ENCODE measurements at places on chromosomes 12 and 14. TPM values are rescaled to one million over a fixed set of nuclear protein-coding genes. Genes with fewer than 3 reads are reported as not detected.

DNA sequence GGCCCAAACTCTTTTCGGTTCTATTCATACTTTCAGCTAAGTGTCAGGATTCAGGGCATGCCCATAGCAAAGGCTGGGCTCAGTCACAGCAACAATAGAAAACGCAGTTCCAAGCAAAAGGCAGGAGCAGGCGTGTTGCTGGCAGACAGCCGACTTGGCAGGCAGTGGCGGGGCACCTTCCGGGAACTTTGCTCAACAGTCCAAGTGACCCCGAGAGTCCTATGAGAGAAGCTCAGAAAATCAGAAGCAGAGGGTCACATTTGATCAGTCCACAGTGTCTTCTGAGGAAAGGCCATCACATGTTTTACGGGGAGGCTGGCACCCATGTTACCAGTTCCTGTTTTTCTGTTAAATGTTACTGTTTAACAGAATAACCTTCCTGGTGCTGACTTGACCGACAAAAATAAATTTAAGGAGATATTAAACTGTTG is 115.0 kb downstream of the DACT1 start:
- no peak for DNase-seq

GRCh38 chr12:94650143-94651056 is at the start of gene TMCC3:
TMCC3 (minus strand) TSS chr12:94650557; CDS start chr12:94650430, 127 bp downstream.
- peak; percentile 83 for DNase-seq

- no peak for DNase-seq
These were observed 7.0 kb downstream of the TMEM179 start for GRCh38 chr14:104597576-104597975.

The RPGRIP1 gene
- total RNA-seq, result not detected

The IL26 gene
- total RNA-seq, result not detected

- no peak for DNase-seq
These were observed 164.6 kb downstream of the SLC15A5 start for GRCh38 chr12:16112612-16113560.

- no peak for DNase-seq
These were observed 2.0 kb downstream of the ASPG start for GRCh38 chr14:104087505-104087904.

DNA sequence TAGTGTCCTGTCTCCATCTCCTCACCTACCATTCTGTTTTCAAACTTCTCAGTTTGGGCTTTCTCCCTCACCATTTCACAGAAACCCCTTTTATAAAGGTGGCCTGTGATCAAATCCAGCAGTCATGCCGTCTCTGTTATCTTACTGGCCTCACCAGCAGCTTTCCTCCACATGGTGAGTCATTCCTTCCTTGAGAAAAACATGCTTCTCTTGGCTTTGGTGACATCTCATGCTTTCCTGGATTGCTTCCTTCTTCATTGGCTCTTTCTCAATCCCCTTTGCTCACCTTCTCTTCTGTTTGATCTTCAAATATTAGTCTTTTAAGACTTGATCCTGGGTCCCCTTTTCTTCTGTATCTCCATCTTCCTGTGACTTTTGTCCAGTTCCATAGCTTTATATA is 164.9 kb downstream of the ANO4 start:
- no peak for DNase-seq

DNA sequence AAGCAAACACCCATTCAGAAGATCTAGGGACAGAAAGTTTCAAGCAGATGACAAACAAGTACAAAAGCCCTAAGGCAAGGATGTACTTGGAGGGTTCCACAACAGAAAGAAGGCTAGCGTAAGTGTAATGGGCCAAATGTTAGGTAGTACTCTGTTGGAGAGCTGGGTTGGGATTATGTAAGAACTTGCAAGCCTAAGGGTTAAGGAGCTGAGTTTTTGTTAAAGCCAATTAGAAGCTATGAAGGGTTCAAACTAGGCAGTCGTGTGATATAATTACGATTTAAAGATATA is 41.4 kb downstream of the HECTD1 start:
- no peak for DNase-seq

DNA sequence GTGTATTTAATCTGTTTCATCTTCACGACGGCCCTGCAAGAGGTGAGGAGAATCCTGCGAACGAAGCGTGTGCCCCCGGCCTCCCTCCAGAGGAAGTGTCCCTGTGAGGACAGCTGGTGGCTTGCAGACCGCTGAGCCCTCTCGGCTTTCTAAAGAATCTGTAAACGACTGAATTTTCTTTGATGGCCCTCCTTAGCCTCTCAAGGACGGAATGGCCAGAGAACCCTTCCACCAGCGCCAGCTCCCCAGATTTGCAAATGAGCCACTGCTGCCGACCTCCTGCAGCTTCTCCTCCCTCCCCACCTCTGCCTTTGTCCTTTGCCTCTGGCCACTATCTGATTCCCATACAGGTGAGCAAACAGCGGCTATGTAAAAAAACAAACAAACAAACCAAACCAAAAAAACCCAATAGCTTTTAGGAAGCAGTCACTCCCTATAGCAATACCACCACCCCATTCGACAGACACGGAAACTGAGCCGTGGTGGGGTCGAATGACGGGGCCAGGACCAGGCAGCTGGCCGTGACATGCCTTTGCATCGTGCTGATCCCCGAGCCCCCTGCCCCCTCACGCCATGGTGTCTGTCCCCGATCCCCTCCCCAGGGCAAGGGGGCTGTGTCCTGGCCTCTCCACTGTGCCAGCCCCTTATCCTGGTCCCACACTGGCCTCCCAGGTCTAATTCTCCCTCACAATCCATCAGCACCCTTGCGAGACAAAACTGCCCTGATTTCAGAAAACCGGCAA is 23.6 kb downstream of the RFLNA start:
- DNase-seq, result no peak

The SLCO1C1 gene
- total RNA-seq, result not detected

- DNase-seq, result no peak
These were observed 32.7 kb downstream of the MYF5 start for GRCh38 chr12:80749456-80749855.

The NDUFB1 gene
- 511 TPM for total RNA-seq

The FAM234B gene
- total RNA-seq, result 4.1 TPM

DNA sequence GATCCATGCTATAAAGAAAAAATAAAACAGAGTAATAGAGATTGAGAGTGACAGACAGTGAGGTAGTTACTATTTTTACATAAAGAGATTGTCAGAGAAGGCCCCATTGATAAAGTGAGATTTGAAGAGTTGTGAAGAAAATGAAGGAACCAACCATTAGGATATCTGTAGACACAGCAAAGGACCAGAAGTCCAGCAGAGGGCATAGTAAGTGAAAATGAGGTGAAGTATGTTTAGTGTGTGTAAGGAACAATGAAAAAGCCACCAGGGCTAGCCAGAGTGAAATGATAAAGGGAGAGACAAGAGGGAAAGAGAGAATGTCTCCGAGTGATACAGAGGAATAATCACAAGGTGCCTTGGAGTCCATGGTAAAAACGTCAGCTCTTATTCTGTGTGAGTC is 411.0 kb downstream of the NELL2 start:
- DNase-seq, result no peak

- DNase-seq, result no peak
These were observed 41.5 kb downstream of the RERG start for GRCh38 chr12:15179672-15180071.

The SPTLC2 gene
- 11.6 TPM for total RNA-seq

- DNase-seq, result no peak
These were observed 79.7 kb downstream of the KICS2 start for GRCh38 chr12:64142382-64142781.

- DNase-seq, result no peak
These were observed 30.2 kb downstream of the OSBPL8 start for GRCh38 chr12:76529226-76529918.

GRCh38 chr14:28542040-28542439 is 224.5 kb upstream of the FOXG1 start:
- peak; percentile 9 for DNase-seq

DNA sequence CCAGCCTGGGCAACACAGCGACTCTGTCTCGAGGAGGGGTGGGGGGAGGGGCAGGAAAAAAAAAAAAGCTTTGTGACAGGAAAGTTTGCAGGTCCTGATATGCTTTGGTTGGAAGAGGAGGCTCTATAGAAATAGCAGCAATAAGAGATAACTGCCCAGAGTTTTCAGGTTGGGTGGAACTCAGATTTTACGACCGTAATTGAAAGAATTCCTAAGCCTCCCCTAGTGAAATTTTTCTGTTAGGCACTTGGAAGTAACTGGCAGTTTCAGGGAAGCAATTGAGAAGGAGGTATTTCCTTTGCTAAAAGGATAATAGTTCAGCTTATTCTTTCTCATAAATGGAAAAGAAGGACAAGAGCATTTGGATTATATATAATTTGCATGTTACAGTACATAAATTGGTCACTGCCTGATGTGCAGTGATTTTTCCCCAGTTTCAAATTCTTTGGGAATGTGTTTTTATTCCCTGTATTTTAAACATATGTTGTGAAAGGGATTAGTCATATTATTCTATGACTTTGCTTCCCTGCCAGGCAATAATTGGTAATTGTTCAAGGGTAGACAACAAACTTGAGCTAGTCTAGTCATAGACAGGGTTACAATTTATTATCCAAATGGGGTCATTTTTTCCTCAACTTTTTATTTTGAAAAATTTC is 452.8 kb downstream of the AEBP2 start:
- no peak for DNase-seq

The COPZ1 gene
- total RNA-seq, result 228 TPM

The SERPINA12 gene
- not detected for total RNA-seq

- peak; percentile 73 for DNase-seq
These were observed at the start of gene CKB for GRCh38 chr14:103522649-103523574. CKB (minus strand) TSS chr14:103522830; CDS start chr14:103522493, 337 bp downstream.

The FGD6 gene
- 3.1 TPM for total RNA-seq

DNA sequence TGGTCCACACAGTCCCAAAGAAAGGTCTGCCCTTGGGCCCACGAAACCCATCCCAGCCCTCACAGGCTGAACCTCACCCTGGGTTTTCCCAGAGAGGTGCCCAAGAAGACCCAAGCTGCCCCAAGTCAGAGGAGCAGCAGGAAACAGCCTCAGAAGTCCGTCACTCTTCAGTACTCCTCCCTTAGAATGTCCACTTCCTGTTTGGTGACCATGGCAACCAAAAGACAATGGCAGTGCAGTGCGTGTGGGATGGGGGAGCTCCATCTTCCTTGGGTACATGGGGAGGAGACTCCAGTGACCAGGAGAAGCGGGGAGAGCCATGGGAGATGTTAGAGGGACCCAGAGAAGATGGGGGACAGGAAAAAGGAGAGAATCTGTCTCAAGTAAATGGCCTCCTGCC is 11.3 kb downstream of the SELPLG start:
- peak; percentile 18 for DNase-seq

GRCh38 chr14:93150227-93151208 is 34.2 kb downstream of the MOAP1 start:
- DNase-seq, result no peak

DNA sequence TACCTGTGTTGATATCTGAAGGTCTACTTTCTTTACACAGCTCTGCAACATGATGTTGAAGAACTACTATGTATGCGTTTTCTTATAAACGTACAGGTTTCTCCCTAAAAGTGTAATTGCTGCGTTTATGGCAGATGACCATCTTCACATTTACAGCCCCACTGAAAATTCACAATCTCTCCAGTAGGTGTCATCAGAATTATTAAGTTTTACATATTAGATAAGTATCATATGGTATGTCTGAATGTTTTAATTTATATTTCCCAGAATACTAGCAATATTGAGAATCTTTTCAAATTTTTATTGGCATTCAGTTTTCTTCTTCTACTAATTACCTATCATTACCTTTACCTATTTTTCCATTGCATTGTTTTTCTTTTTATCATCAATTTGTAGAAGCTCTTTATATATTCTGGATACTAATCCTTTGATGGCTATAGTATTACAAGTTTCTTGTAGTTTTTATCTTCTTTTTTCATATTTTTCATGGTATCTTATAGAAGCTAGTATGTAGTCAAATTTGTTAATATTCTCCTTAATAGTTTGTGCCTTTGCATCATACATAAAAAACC is 123.5 kb downstream of the CAPZA3 start:
- DNase-seq, result peak; percentile 18

The ZNF140 gene
- 19.4 TPM for total RNA-seq

GRCh38 chr14:68834816-68835215 is 41.9 kb upstream of the ZFP36L1 start:
- no peak for DNase-seq

DNA sequence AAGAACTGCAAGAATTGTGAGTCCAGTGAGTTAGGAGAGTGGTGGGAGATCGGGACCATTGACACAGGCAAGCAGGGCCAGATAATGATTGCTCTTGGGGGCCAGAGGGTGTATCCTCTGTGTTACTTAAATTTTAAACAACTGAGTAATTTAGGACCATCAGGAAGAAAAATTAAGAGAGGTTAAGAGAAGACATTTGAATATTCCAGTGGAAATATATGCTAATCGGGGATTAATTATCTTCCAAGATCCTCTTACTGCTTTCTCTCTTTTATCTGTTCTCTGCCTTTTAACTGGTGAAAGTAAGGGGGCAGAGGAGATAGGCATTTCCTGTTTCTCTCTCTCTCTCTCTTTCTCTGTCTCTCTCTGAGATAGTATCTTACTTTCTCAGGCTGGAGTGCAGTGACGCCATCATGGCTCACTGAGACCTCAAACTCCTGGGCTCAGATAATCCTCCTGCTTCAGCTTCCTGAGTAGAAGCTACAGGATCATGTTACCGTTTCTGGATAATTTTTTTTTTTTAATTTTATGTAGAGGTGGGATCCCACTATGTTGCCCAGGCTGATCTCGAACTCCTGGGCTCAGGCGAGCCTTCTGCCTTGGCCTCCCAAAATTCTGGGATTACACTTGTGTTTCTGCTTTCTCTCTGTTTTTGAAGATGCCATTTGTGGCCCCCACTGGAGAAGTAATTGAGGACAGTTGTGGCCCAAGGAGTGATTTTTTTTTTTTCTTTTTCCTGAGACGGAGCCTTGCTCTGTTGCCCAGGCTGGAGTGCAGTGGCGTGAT is 85.1 kb downstream of the DIP2B start:
- peak; percentile 49 for DNase-seq

The HOXC5 gene
- total RNA-seq, result 1.2 TPM

DNA sequence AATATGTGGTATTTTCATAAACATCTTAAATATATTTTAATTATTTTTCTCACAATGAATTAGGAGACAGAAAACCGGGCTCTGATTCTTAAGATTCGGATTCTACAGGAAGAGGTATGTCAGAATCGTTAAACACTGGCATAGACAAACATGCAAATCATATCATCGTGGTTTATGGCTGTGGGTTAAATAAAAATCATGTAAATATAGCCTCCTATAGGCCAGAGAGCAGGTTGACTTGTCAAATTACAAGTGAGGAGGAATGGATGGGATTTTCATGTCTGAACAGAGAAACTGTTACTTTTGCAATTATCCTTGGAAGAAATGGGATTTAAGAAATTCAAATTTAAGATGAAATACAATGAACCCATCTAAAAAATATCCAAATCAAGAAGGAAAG is 74.9 kb upstream of the BCAT1 start:
- no peak for DNase-seq

GRCh38 chr14:103001226-103001625 is 56.1 kb downstream of the CDC42BPB start:
- DNase-seq, result no peak

The HCAR1 gene
- not detected for total RNA-seq

Measured in myocyte (in vitro differentiated cells).